ENCODE measurements at places on chromosomes 7 and 10. TPM values are rescaled to one million over a fixed set of nuclear protein-coding genes. Genes with fewer than 3 reads are reported as not detected.
A peak's percentile ranks its signal among the peaks of the same experiment; 100 is the strongest.

DNA sequence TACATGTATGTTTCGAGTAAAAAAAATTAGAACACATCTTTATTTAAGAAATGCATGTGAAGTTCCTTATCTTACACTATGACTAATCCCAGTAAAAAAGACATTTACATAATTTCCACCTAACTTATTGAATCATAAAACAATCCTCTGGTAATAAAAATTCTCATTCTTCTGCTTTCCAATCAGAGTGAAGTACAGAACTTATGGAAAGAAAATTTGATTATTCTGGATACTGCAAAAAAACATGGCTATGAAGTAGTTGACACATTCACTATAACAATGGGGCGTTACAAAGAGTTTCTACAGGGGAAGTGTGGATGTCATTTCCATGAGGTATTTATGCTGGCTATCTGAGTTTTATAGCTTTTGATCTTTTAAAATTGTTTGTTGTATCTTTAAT, 57.7 kb upstream of the WNT16 start:
- DNase-seq: no peak

DNA sequence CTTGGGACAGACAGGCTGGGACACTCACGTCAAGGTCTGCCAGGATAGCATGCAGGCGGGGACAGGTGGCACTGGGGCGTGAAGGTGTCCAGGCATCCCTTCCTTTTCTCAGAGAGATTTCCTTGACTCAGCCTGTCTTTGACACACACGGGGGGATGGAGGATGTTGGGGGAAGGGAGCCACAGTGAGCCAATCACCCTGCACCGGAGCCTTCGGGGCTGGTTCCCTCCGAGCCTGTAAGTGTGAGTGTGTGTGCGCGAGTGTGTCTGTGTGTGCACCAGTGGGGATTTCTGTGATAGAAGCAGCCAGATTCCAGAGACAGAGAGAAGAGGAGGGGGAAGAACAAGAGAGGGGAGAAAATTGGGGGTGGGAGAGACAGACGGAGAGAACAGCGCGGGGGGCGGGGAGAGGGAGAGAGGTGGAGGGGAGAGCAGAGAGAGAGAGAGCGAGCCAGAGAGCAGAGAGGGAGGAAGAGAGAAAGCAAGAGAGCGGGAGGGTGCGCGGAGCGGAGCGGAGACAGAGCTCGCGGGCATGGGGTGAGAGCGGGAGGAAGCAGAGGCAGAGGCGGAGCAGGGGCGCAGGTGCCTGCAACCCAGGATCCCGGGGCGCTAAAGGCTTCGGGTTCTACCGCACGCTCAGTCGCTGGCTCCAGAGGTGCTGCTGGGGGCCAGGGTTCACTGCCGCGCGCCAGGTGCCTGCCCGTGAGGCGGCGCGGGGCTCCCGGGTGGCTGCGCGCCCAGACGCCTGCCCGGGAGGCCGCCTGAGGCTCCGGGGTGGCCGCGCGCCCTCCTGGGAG, 466 bp upstream of the GPR26 start:
- DNase-seq: no peak

DNA sequence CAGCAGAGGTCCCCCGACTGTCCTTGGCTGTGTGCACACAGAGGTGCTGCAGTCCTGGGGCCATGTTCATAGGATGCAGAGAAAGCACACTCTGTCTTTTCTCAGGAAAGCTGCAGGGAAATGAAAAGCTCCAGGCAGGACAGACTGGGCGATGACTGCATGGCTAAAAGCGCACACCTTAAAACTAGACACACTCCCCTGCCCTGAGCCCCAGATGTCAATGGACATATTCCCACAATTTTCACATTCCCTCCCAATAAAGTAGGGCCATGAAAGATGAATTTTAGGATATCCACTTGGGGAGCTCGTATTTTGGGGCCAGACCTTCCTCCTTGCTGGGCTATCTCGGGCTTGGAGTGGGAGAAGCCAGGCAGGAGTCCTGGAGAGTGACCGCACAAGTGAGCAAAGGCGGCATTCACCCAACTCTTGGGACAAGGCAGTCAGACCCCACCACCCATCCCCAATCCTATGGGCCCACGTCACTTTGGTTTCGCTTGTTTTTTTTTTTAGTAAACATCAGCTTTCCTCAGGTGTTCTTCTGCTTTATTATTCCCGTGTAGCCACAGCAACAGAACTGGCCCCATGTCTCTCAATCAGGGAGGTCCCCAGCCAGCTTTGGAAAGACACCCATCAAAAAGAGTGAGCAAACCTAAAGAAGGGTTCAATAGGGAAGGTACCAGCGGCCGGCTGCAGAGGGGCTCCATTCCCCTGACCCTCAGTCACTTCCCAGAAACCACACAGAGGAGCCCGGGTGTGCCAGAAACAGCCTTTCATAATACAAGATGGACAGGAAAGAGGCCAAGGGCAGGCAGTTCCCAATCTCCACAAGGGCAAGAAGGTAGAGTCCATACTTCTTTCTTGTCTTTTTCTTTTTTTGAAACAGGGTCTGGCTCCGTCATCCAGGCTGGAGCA, 12.7 kb downstream of the GPRIN2 start:
- peak; percentile 8 for DNase-seq

DNA sequence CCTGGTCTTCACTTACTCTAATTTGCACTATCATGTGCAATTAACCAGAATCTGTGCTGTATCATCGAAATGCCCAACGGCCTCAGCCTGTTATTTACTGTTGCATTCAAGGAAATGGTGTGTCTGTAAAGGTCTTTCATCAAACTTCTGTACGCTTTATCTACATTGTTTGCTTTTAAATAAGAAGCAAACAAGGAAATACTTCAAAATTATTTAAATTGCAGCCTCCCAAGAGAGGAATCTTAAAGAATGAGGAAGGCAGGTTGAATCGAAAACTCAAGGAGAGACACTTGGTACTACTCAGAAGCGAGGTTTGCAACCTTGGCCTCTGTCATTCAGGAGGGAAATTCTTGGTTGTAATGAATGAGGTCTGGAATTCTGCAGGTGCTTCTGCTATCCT, 40.7 kb downstream of the MGAM start:
- no peak for DNase-seq

- DNase-seq: no peak
Observed at GRCh38 chr10:121426307-121426706, 171.9 kb downstream of the FGFR2 start.

DNA sequence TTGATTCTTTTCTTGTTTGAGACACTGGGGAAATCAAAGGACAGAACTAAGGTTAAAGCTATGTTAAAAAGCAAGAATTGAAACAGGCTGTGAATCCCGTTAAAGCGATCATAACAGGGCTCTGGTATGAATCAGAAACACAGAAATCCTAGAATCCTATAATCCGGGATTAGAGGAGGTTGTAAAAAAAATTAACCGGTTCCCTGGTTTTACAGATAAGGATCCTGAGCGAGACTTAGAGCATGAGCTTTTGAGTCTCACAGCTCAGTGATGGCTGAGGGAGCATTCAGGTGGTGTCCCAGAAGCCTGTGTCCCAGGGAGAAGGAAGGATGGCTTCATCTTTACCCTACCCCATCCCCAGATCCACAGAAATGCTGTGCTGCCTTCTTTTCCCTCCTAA, 461.3 kb downstream of the PAXIP1 start:
- no peak for DNase-seq

DNA sequence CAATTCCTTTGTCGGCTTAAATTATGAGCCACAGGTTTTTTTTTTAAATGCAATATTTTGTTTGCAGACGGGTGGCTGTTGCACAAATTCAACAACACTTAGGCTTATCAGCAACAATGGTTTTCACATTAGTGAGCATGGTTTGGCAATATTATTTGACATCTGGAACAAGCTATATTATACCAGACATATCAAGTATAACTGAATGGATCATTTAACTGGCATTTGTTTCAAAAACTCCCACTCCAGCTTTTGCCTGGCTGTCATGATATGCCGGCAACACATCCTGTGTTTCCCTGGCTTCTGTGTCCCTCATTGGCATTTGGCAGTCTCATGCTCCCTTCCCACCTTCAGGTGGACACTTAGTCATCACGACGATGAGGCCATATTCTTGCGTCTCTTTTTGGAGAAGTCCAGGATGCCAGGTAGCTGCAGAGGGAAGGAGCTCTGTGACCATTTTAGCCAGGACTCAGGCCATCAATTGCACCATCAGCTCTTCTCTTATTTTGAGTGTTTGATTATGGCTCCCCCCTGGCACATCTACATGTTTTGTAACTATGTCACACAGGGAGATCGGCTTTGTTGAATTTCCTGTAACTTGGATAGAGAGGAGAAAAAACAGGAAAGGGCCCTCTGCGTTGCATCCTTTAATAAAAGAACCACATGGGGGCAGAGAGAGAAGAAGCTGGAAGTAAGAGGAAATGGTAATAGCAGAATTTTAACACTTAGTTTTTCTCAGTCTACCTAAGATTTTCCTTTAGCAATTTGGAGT, 413.9 kb downstream of the LRMDA start:
- no peak for DNase-seq

DNA sequence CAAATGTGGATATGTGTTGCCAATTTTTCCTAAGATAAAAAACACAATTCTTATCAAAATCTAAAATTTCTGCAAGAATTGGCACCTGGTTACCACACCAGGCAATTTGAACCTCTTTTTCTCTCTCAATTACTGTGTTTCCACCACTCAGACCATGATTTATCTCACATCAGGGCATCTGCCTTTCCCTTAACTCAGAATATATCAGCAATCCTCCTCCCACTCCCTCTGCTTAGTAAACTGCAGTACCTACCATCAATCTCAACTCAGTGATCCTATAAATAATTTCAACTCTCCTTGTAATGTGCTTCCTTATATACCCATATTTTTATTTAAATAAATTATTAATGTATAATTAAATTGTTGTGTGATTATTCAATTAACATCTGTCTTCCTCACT, 212.3 kb upstream of the PCDH15 start:
- no peak for DNase-seq

- no peak for DNase-seq
Observed at GRCh38 chr7:26950889-26951288, 86.5 kb upstream of the SKAP2 start.

GRCh38 chr10:127977357-127978009, 70.6 kb downstream of the PTPRE start:
- DNase-seq: peak; percentile 55

GRCh38 chr10:43254199-43254730, 12.6 kb downstream of the RASGEF1A start:
- DNase-seq: no peak

DNA sequence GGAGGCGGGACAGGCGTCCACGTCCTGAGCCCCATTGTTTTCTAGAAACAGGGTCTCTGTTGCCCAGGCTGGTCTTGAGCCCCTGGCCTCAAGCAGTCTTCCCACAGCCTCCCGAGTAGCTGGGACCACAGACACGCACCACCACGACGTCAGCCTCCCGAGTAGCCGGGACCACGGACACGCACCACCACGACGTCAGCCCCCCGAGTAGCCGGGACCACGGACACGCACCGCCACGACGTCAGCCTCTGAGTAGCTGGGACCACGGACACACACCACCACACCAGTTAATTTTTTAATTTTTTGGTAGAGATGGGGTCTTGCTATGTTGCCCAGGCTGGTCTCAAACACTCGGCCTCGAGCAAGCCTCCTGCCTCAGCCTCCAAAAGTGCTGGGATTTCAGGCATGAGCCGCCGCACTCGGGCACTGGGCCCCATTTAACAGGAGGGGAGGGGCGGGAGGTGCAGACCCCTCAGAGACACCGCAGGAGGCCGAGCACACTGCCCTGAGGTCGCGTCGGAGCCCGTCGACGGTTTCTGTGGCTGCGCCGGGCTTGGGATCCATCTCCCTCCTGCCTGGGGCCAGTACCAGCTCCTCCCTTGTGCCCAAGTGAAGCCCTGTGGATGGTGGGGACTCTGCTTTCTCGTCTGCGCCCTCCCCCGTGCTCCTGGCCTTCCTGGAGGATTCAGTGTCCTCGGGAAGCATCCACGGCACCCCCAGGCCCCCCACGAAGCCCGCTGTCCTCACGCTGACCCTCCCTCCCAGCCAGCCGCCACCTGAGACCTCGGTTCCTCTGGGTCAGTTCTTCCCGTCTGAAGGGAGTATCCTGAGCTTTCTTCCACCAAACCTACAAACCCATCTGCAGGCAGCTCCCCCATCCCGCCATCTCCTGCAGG, 13.0 kb downstream of the FAM20C start:
- no peak for DNase-seq

DNA sequence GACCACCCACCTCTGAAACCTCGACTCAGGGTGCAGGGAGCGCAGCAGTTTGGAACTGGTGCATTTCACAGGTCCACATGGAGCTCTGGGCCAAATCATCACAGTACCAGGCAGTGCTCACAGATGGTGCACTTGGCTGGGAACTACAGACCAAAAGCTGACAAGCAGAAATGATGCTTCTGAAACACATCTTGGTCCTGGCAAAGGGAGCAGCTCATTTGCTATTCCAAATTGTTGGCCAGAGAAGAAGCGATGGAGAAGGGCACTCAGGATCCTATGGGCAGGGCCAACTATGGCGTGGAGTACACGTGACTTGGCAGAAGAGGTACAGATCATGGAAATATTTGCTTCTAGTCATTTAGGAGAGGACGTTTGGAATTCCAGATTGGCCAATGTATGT, 383.9 kb downstream of the CALN1 start:
- no peak for DNase-seq

DNA sequence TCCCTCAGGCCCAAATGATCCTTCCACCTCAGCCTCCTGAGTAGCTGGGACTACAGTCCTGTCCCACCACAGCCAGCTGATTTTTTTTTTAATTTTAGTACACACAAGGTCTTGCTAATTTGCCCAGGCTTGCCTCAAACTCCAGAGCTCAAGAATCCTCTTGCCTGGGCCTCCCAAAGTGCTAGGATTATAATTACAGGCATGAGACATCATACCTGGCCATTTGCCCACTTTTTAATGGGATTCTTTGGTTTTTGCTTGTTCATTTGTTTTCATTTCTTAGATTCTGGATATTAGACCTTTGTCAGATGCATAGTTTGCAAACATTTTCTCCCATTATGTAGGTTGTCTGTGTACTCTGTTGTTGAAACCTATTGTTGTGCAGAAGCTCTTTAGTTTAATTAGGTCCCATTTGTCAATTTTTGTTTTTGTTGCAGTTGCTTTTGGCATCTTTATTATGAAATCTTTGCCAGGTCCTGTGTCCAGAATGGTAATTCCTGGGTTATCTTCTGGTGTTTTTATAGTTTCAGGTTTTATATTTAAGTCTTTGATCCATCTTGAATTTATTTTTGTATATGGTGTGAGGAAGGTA, 95.2 kb downstream of the GLCCI1 start:
- no peak for DNase-seq

AGAP5 gene
- total RNA-seq: 12.7 TPM

CAPZA2 gene
- total RNA-seq: 74.4 TPM

UCMA gene
- not detected for total RNA-seq

GRCh38 chr10:34281661-34282582, 533.2 kb downstream of the PARD3 start:
- DNase-seq: no peak

DNA sequence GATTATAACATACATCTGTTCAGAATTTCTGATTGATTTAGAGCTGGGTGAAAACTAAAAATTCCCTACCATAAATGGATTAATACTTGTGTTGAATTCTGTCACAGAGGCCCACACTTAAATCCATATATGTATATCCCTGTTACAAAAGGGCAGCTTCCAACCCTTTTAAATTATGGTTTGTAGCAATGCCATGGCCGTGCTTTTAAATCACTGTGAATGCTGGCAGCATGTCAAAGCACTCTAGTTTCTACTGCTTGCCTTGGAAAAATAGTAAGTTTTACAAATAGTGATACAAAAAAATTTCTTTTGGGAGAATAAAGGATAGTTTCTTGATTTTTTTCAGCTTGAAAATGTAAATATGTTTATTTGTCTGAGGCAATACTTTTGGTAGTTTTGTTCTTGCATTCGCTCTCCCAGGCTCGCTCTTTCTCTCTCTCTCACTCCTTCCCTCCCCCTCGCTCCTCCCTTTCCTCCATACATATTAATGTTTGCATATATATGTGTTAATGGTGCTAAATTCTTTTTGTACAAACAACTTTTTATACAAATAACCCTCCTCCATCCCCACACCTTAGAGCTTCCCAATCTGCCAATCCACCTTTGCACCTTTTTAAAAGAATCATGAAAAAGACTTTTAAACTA, 29.8 kb downstream of the TES start:
- DNase-seq: no peak

CDK1 gene
- not detected for total RNA-seq

Data from transverse colon (tissue), 4 donors.